ENCODE measurements at places on chromosomes 2 and 18.

GRCh38 chr18:37544217-37544616 lies 21.4 kb downstream of the CELF4 start:
- no peak for DNase-seq

DNA sequence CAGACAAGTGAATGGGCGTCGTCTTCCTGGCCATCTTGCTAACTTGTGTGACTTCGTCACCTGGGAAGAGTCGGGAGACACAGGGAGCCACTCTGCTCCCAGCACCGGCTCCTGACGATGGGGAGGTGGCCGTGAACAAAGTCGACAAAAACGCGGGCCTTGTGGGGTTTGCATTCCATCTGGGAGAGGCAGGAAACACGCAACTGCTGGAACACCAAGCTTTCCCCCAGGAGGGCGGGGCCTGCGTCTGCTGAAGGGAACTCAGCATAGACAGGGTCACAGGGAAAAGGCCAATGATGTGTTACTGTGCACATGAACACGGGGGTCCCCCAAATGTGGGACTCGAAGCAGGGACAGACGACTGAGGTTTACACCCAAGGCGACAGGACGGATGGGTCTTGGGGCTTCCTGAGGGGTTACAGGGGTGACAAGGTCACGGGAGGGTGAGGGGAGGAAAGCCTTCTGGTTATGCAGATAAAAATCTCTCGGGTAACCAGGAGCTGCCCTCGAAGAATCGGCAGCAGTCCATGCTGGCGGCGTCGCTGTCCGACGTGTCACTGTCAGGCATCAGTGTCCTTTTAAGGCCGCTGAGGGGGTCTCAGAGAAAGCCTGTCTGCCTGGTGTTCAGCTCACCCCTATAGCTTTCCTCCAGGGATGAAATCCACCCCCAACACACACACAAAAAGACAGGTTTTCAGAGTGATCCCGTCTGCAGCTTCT lies 28.2 kb upstream of the PRLH start:
- DNase-seq, result no peak

- DNase-seq, result no peak
These were observed 192.7 kb upstream of the MEIS1 start for GRCh38 chr2:66242099-66242789.

DNA sequence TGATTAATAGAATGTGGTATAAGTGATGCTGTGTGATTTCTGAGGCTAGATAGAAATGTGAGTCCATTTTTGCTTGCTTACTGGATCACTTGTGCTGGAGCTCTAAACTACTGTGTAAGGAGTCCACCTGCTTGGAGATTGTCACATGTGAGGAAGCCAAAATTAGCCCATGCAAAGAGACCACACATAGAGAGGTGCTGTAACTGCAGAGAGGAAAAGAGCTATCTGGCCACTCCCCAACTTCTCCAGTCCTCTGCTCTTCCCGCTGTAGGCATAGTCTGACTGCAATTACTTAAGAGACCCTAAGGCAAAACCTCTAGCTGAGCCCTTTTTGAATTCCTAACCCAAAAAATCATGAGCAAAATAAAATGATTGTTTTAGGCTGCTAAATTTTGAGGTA lies 120.6 kb upstream of the FBXO11 start:
- no peak for DNase-seq

- DNase-seq, result no peak
These were observed 315.3 kb upstream of the GULP1 start for GRCh38 chr2:187976259-187976985.

- DNase-seq, result no peak
These were observed 14.4 kb upstream of the SLC39A10 start for GRCh38 chr2:195642679-195643068.

- DNase-seq, result no peak
These were observed 32.8 kb downstream of the FAM178B start for GRCh38 chr2:96953611-96953978.

DNA sequence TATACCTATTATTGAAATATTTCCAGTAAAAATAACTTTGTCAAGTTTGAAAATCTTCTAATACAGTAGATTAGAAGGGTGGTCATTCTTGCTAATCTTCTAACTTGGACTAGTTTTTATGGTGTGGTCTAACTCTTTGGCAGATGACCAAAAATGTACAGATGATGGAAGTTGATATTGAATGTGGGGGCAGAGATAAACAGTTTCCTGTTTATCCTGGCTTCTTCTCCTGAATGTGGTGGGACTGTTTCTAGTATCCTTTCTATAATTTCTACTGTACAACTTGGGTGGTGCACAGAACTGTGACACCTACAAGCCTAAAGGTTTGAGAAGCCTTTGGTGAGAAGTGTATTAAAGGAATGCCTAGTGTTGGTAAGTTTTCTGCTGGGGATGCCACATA lies 178.7 kb downstream of the PDE11A start:
- no peak for DNase-seq

- no peak for DNase-seq
These were observed 56.1 kb upstream of the KIDINS220 start for GRCh38 chr2:8893474-8893873.

- DNase-seq, result no peak
These were observed 7.9 kb downstream of the SF3B1 start for GRCh38 chr2:197426723-197427603.

DNA sequence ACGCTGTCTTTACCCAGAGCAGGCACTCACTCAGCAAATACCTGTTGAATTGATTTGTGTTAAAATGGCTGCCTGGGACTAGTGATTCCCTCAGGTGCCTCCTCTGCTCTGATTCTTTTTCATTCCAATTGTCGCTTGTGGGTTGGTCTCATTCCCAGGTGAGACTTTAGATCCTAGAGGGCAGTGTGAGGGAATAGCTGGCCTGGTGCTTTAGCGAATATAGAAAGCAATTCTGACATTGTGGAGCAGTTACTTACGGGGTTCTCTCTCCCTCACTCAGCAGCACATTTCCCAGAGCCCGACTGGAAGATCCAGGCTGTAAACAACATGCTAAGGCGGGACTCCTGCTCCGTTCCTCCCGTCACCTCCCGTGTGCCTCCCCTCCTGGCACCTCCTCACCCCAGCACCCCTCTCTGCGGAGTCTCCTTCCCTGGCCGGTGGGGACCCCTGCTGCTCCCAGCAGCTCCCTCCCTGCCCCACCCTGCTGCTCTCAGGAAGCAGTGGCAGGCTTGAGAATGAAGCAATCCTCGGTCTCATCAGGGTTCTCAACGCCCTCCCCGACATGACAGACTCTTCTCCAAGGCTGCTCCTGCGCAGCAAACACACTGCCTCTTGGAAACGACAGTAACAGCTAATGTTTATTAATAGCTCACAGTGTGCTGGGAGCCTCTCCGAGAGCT lies 26.9 kb downstream of the CELF4 start:
- DNase-seq, result no peak

DNA sequence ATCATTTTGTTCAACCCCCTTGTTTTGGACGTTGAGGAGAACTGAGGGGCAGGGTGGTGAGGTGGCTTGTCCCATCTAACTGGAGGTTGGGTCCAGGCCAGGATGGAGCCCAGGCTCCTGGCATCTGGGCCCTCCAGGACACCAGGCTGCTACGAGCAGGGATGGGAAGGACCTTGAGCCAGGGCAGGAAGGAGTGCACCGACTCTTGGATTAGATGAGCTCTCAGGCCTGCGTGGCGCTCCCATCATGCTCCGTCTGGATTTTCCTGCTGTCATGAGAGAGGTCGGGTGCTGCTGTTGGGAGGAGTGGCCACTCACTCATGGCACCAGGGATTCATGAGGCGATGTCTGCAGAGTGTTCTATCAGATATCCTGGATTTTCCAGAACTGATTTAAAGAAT lies 18.3 kb upstream of the ALLC start:
- no peak for DNase-seq

DNA sequence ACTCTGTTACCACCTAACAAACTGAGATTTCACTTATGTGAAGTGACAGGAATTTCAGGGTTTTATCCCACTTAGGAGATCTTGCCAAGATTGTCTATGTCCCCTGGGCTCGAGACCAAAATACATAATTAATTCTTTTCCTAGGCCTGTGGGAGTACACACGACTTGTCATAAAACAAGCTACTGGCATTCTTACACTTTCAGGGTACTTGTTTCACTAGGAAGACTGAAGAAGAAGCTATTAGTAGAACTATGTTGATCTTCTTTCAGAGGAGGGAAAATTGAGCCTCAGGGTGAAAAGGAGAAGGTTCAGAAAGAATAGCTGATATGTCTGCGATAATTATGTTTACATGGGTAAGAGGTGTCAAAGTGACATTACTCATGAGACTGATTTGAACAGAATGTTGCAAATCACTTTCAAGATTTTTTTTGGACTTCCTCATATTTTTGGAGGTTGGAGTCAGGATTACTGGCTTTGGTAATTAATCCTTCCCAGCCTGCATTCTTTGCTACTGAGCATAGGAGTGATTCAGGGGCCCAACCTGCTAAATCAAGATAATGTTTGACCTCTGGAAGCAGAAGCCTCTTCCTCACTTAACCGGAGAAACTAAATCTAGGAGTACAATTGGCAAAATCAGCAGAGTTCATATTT lies 240.0 kb upstream of the NT5C1B start:
- no peak for DNase-seq

GRCh38 chr2:186307871-186308270 lies 178.2 kb upstream of the ZC3H15 start:
- DNase-seq, result no peak

DNA sequence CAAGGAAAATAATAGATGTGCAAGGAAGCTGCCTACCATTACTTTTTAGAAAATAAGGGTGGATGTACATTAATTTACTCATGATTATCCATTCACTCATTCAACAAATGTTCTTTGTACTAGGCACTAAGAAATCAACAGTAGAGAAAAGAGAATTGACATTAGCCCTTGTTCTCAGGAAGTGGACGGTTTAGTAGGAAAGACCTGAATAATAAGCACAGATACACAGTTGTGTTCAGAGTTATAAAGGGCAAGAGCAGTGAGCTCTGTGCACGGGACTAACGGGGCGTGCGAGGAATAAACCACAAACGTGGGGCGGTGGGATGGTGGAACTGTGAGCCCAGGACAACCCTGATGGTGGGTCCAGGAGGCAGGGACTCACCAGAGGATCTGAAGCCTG lies 94.4 kb upstream of the MBOAT2 start:
- DNase-seq, result no peak

DNA sequence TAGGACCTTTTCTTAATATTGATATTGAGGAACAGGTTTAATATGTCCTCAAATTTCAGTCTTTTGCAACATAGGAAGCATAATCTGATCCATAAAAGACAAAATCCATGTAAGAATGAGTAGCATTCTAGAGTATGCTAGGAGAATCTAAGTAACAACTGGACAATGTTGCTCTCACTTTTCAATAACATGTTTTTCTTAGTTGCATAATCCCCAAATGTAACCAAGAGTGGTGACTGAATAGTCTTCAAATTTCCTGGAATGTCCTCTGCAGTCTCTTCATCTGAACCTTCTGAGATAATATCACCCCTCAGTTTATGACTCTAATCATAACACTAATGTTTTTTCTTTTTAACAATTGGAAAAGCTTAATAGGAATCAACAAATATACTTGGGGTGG lies 110.0 kb upstream of the ZEB2 start:
- DNase-seq, result no peak

DNA sequence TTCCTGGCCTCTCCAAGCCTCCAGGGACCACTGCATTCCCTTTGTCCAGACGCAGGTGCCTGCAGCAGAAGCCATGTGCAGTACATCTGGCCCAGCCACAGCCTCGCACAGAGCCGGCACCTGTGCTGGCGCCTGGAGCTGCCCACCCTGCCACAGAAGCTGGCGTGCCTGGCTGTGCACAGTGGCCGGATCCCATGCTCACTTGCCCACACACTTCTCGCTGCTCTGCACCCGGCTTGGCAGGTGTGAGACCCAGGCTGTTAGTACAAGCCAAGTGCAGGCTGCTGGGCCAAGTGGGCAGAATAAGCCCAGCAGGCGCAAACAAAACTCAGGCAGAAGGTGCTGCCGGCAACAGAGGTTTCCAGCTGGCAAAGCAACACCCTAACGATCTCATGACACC lies 124.5 kb upstream of the CCDC150 start:
- no peak for DNase-seq

DNA sequence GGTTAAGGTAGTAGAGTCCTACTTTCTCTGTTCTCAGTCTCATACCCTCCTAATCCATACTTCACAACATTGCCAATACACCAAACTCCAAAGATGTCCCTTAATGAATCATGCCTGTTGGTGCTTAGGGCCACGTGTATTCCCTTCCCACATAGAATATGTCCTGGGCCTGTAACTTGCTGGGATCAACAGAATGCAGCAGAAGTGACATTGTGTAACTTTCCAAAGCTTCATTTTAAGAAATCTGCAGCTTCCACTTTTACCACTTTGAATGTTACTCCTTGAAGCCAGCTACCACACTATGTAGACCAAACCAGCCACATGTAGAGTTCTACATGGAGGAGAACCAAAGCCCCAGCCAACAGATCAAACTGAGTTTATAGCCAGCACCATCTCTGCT lies 58.5 kb upstream of the ARHGAP15 start:
- DNase-seq, result no peak

- DNase-seq, result no peak
These were observed 779 bp downstream of the DGKD start for GRCh38 chr2:233354971-233355574.

- no peak for DNase-seq
These were observed 52.7 kb upstream of the NCK2 start for GRCh38 chr2:105691947-105692390.

DNA sequence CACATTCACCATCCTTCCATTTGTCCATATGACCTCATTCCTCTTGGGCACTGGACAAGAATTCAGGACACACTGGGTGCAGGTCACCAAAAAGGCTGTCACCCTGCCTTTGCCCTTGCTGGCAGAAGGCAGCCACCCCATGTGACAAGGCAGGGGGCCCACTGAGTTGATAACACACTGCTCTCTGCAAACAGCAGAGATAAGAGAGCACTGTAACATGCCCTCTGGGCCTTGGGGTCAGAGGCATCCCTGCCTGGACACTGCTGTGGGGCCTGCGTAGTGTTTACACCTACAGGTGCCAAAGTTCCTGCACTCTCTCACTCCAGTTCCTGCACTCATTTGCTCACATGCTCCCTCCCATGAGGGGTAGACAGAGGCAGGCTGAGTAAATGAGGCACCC lies 344.7 kb upstream of the TCF4 start:
- DNase-seq, result no peak

GRCh38 chr2:174688079-174688478 lies 76.2 kb downstream of the CHRNA1 start:
- no peak for DNase-seq

- DNase-seq, result no peak
These were observed 149.7 kb downstream of the TFCP2L1 start for GRCh38 chr2:121135168-121135853.

GRCh38 chr2:47401789-47402554 lies 984 bp upstream of the MSH2 start:
- DNase-seq, result no peak

DNA sequence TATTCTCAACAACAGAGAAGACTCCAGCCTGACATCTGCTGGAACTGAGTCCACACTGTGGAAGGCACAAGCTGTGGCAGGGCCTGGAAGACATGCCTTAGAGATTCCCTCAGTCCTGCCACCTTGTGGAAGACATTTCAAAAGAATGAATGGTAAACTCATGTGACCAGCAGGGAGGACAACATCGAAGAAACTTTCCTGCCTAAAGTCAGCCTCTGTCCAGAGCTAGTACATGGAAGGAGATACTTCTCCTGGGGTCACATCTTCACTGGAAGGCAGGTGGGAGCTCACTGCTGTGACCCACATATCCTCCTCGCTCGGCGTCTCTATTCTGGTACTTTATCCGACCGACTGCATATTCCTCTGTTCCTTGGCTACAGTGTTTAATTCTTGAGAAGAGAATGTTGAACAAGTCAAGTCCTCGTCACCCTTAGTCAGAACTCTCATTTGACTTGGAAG lies 59.5 kb downstream of the PUM2 start:
- DNase-seq, result peak; percentile 29
